ENCODE measurements at places on chromosomes 3 and 15.

- no peak for DNase-seq
These were observed 337.2 kb downstream of the SATB1 start for GRCh38 chr3:18087988-18088387.

DNA sequence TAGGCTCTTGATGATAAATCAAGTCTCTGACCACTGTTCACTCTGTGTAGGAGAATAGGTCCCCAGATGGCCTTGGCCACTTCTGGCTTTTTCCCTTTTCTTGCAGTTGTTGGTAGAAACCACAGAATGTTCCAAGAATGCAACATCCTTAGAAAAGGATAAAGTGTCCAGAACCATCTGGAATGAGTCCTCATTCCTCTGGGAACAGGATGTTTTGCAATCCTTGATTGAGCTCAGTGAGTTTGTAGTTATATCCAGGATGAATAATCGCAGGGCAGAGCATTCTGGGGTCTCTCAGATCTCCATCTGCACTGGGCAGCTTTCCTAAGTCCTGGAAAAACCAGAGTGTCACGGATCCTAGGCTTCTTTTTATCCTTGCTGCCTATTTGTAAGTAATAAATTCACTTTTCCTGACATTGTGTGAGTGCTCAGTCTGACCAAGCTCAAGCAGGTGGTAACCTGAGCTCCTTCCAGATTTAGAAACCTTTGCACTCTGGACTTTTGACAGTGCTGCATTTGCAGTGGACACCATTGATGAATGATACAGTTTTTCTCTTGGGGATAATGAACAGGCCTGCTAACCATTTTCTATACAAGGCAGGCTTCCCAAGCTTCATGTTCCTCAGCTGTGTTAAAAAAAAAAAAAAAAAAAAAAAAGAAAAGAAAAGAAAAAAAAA lies 1028.6 kb downstream of the OTOL1 start:
- no peak for DNase-seq

GRCh38 chr3:189233225-189233858 lies 61.6 kb downstream of the TPRG1 start:
- DNase-seq = no peak

DNA sequence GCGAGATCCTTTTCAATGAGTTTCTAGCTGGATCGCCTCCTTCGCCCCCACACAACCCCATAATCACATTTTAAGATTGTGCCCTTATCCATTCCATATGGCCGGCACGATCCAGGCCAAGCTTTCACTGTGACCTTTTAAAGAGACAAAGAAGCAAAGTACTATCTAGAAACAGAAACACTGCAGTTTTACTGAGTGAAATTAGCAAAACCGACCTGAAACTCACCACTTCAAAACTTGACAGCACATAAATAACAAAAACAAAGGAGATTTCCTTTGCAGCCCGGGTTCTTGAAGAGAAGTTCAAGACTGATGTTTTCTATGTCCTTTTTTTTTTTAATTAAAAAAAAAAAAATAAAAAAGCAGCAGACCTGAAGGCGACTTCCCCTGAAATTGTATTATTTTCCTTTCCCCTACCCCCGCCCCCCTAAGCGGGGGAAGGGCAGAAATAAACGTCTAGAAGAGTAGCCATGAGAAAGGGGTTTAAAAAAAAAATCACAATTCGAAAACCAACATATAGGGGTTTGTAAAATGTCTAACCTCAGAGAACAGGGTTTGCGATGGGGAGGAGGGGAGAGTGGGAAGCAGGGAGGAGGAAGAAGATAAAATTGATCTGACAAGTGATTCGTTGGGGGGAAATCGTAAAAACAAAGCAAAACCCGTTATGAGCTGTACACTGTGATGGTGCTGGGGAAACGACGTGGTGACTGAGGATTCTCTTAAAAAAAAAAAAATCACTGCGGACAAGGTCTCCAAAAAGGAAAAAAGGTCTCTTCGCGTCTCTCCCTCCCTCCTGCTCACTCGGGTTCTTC lies 1.5 kb downstream of the SATB1 start:
- DNase-seq = no peak

DNA sequence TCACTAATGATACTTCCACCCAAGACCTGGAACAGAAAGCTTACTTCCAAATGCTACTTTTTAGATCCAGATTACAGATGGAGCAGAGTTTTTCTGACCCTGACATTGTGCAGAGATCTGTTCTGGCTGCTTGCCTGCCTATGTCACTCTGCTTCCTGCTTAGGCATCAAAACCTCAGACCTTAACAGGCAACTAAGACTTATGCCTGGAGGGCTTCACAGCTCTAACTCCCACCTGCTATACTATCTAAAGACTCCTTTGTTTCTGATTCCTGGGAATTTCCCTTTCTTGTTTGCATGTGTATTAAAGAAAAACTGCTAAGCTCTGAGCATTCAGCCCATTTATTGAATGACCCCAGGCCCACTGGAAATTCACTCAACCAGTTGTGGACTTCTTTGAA lies 157.4 kb upstream of the NPHP3 start:
- no peak for DNase-seq

- DNase-seq = no peak
These were observed 37.1 kb upstream of the SLC41A3 start for GRCh38 chr3:126121074-126121473.

DNA sequence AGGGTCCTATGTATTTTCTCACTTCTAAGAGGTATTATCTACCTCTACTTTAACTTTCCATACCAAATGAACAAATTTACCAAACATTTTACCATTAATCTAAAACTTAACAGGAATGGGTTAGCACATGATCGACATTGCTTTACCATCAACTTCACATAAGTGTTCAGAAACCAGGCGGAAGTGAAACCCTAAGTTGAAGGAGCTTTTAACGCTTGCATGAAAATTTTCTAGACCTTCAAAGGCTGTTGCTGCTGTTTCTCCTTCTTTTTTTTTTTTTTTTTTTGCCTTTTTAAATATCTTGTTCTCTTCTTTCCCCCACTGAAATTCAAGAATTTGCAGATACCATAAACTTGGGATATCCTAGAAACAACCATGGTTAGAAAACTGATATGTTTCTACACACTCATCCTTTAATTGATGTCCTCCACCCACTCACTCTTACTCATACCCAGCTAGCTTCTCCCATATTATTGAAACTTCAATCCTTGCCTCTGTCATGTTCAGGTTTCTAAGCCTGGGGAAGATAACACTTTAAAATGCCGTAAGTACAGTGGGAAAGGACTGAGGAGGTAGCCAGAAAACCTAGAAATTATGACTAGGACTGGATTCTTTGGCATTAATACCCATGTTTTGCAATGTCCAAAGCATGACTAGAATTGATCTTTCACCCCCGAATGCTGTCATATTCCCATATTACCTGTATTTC lies 24.7 kb downstream of the MYO5A start:
- no peak for DNase-seq

GRCh38 chr3:31929826-31930502 lies 51.1 kb downstream of the OSBPL10 start:
- DNase-seq = no peak

DNA sequence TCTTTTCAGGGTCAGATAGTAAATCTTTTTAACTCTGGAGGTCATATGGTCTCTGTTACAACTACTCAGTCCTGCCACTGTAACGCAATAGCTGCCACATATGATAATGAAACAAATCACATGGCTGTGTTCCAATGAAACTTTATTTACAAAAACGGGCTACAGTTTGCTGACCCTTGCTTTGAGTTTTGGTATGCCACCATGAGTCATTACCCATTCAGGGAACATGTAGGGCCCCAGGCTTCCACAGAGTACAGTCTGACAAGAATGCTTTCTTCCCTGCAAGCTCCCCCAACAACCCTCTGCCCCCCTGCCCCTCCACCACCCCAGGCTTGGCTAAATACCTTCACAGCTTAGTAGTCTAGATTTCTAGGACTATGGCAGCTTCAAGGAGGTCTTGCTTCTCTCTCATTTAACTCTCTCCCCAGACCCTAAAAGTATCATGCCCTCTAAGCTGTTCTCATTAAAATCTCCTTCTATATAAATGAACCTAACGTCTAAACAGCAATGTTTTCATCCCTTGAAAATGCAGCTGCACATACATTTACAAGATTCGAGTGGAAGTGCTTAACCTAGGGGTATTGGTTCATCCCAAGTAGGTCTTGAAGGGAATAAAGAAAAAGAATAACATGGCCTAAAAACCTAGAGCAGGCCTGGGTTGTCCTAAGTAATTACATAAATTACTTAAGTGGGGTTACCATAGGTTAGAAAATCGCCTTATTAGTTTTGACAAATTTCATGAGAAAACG lies 117.8 kb upstream of the PRICKLE2 start:
- DNase-seq = no peak

DNA sequence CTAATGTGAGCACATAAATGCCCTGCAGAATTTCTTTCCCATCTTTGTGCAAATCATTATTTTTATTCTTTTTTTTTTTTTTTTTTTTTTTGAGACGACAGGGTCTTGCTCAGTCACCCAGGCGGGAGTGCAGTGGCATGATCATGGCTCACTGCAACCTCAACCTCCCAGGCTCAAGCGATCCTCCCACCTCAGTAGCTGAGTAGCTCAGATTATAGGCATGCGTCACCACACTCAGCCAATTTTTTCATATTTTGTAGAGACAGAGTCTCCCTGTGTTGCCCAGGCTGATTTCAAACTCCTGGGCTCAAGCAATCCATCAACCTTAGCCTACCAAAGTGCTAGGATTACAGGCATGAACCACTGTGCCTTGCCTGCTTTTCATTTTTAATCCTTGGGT lies 22.9 kb downstream of the DAG1 start:
- DNase-seq = no peak

Measured in stimulated activated CD8-positive, alpha-beta memory T cell treated with anti-CD3 and anti-CD28 coated beads, Interleukin-7, amount 100 ng/mL, for 1 hour (primary cell).